T47D (cell line): ENCODE measurements at places on chromosomes 12 and 14.
A peak's percentile ranks its signal among the peaks of the same experiment; 100 is the strongest.

DNA sequence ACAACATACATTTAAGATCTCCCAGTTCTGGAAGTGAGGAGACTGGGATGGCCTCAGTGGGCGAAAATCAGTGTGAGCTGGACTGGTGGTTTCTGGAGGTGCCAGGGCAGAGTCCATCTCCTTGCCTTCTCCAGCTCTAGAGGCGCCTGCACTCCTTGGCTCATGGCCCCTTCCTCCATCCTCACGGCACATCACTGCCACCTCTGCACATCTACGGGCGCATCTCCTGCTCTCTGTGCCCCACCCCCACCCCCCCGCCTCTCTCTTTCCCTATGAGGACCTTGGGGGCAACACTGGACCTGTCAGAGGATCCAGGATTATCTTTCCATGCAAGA lies 62.8 kb upstream of the DIO3 start:
- DNase-seq = no peak

- DNase-seq = no peak
Measured at GRCh38 chr14:40229676-40230075, 797.4 kb upstream of the FBXO33 start.

- DNase-seq = no peak
Measured at GRCh38 chr14:70655110-70655826, 13.6 kb downstream of the TTC9 start.

- DNase-seq = no peak
Measured at GRCh38 chr12:108572166-108572790, 9.9 kb downstream of the ISCU start.

GRCh38 chr12:64186789-64187188 lies 35.3 kb downstream of the KICS2 start:
- no peak for DNase-seq

DNA sequence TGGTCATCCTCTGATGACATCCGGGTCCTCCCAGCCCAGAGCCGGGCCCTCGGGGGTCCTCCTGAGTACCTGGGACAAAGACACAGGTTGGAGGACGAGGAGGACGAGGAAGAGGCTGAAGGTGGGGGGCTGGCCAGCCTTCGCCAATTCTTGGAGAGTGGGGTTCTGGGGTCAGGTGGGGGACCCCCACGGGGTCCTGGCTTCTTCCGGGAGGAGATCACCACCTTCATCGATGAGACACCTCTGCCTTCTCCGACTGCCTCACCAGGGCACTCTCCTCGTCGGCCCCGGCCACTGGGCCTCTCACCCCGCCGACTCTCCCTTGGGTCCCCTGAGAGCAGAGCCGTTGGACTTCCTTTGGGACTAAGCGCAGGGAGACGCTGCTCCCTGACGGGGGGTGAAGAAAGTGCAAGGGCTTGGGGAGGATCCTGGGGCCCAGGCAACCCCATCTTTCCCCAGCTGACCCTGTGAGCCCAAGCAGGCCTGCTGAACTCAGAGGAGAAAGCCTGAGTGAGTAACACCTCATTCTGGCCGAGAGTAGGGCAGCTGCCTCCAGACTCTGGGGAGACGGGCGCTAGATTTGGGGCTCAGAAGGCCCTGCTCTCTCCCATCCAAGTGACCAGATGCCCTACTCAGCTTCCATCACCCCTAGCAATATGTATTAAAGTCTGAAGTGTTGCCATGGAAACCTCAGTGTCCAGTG lies 1.3 kb upstream of the P3H3 start:
- no peak for DNase-seq

DNA sequence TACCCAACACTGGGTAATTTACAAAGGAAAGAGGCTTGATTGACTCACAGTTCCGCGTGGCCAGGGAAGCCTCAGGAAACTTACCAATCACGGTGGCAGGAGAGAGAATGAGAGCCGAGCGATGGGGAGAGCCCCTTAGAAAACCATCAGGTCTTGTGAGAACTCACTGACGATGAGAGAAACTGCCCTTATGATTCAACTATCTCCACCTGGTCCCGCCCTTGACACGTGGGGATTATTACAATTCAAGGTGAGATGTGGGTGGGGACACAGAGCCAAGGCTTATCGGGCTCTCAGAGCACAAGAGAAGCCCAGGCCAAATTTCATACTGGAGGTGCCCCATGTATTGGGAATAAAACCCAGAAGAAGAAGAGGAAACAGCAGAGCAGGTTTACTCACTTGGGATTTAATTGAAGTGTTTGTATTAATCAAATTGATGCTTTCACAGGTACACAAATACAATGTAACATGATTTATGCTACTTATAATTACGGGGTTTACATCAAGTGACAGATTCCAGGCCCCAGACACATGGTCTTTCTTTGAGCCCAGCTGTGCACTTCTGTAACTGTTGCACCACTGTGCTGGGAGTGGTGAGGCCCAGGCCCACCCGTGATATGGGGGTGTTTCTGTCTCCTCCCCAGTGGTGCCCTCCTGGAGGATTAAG lies 8.2 kb upstream of the CCDC85C start:
- no peak for DNase-seq

DNA sequence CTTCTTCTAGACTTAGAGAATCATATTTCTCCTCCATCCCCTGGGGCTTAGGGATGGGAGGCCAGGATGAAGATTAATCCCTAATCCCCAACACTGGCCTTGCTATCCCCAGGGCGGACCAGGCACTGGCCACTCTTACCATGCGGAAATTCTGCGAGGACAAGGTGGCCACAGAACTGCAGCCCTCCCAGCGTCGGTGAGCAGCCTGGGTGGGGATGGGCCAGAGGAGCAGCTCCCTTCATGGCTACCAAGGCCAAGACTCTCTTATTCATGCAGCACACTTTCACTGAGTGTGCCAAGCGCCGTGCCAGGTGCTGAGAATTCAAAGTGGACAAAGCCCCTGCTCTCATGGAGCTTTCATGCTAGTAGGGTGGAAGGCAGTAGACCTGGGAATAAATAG lies 7.0 kb downstream of the TNS2 start:
- DNase-seq = no peak

GRCh38 chr14:21184254-21184653 lies 28.4 kb upstream of the OR5AU1 start:
- no peak for DNase-seq

- DNase-seq = peak; percentile 92
Measured at GRCh38 chr14:92922883-92923743, at the start of gene CHGA. Gene CHGA (plus strand): TSS chr14:92923150. CDS start chr14:92923360, 210 bp downstream.

- no peak for DNase-seq
Measured at GRCh38 chr12:131287938-131288764, 334.4 kb downstream of the ADGRD1 start.

DNA sequence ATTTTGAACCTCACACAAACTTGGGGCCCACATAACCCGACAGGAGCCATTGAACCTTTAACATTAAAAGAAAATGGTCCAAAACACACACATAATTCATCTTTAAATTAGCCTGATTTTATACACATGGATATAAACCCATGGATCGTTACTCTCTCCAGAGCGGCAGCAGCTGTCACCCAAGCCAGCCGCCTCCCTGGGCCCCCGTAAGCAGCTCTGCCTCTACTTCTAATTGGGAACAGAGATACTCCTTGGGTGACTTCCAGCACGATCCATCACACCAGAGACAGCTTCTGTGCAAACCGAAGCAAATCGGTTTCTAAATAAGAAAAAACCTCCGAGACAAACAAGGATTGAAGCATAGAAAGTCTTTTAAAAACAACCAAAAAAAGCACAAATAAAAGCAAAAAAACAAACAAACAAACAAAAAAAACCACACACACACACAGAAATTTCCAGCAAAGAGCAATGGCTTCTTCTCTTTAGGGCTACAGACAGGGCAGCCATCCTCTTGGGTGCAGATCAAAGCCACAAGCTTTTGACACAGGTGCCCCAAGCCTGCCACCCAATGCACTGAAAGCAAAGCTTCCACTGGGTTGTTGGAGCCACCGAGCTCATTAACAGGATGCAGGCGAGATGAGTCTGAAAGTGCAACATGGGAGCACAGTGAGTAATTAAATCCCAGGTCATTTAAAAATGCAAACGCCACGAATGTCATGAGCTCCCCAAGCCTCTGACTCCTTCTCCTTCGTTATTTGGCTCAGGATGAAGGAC lies 156.9 kb downstream of the DPF3 start:
- DNase-seq = no peak

DNA sequence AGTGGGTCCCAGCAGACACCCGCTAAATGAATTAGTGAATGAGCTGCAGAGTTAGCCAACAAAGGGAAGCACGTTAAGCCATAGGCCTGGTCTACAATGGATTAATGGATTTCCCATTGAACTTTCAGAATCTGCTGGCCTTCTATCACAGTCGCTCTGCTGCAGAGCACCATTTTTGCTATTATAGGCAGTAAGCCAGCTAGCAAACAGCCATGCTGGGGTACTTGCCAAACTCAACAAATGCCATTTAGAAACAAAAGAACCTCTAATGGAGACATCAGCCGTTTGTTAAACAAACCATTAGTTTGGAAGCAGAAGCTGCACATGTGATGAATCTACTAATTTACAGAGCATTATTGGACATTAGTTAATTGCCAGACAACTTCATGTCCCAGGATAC lies 181.1 kb upstream of the STXBP6 start:
- DNase-seq = peak; percentile 48

DNA sequence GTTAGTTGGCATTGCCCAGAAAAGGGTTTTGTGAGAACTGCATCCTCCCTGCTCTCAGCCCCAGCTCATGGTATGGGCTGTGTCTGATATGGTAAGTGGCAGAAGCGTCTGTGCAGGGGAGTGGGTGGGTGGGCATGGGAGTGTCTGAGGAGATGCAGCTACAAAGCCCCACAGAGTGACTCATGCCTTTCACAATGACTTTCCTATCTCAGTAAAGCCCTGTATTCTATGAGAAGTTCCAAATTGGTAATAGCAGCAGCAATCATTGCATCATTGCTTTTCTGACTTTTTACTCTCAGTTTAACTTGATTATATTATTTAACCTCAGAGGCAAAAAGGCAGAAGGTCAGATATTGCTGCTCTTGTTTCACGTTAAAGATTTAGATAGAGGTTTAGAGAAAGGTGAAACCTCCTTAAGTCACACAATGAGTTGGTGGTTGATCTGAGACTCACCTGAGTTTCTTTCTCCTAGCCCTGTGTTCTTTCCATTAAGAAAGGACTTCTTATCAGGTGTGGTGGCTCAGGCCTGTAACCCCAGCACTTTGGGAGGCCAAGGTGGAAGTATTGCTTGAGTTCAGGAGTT lies 171.7 kb downstream of the SLC5A8 start:
- DNase-seq = no peak

DNA sequence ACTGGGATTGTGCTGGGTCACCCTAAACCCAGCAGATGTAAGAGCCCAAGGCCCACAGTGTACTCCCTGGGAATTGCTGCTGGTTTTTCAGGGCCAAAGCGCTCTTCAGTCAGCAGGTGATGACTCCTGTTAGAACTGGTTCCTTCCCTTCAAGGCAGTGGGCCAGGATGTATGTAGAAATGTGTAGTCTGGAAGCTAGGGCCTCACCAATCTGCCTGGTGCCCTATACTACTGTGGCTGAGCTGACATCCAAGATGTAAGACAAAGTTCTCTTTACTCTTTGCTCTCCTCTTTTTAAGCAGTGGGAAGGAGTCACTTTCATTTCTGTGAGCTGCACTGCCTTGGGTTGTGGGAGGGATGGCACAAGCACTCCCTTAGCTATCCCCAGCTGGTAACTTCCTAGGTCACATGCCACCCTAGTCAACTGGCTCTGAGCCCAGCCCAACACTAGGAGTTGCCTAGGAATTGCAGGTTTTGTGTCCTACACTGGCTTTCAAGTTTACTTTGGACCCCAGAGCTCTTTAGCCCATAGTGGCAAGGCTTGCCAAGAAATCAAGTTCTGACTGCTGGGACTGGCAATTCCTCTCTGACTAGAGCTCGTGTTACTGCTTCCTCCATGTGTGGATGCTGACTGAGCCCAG lies 249.2 kb downstream of the C12orf50 start:
- peak; percentile 55 for DNase-seq

- DNase-seq = no peak
Measured at GRCh38 chr14:89652352-89652751, 235.3 kb upstream of the FOXN3 start.

GRCh38 chr12:74393272-74393671 lies 144.4 kb upstream of the ATXN7L3B start:
- no peak for DNase-seq

DNA sequence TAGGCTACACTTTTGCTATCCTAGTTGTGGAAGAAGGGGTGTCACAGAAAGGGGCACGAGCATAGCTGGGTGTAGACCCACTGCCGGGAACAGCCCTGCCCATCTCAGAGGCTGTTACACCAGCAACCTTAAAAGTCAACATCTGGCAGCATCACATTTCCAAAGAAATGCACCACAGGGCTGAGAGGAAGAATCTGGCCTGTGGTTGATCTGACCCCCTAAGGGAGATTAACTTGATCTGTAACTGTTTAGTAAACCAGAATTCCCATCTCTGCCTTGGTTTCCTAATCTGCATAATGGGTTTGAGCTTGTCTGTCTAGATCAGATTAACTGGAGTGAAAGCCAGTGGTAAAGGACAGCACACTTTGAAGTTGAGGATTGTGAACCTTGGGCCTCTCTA lies 1.3 kb downstream of the LRP1-AS start:
- DNase-seq = no peak

DNA sequence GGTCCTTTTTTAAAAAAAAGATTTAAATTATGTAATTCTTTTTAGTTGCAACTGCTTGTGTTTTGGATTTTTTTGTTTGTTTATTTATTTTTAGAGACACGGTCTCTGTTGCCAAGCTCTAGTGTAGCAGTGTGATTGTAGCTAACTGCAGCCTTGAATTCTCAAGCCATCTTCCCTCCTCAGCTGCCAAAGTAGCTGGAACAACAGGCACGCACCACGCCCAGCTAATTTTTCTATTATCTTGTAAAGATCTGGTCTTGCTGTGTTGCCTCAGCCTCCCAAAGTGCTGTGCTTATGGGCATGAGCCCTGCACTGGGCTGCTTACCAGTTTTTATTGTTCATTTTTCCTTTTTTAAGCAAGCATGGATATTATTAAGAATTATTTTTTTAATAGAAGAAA lies 10.6 kb upstream of the ART4 start:
- DNase-seq = peak; percentile 48

DNA sequence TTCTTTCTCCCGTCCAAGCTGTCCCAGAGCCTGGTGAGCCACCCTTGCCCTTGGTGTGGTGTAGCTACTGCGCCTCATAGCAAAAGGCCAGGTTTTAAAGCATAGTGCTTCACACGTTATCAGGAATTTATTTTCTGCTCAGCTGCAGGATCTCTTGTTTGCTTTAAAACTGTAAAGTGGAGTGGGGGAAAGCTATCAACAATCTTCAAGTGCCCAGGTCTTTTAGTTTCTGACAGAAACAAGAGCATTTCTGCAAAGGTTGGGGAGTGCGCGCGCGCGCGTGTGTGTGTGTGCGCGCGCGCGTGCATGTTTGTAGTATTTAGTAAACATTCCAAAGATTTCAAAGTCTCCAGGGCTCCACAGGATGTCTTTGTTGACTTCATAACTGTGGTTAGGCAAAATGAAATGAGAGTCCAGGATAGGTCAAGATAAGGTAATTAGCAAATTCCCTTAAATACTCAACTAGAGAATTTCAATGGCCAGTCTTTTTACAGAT lies 45.5 kb downstream of the EML1 start:
- DNase-seq = peak; percentile 86

- DNase-seq = no peak
Measured at GRCh38 chr14:54660604-54661111, 93.7 kb downstream of the SAMD4A start.

GRCh38 chr14:105201925-105202513 lies 20.9 kb upstream of the NUDT14 start:
- no peak for DNase-seq

- peak; percentile 56 for DNase-seq
Measured at GRCh38 chr12:1332327-1332726, 262.1 kb downstream of the FBXL14 start.

- DNase-seq = no peak
Measured at GRCh38 chr14:24631749-24632335, 2.1 kb downstream of the GZMB start.

GRCh38 chr14:50820786-50821509 lies 10.0 kb downstream of the NIN start:
- no peak for DNase-seq
